CD14-positive monocyte (primary cell): ENCODE measurements at places on chromosomes 2 and 18.

- no peak overlapping the region for H3K4me3 ChIP-seq
- peak overlapping the region; percentile 33 for H3K27ac ChIP-seq
- H3K27me3 ChIP-seq = no peaks in the 10 kb centered on the region
These were observed 10.5 kb downstream of the MAP3K2 start for GRCh38 chr2:127377262-127377661.

DNA sequence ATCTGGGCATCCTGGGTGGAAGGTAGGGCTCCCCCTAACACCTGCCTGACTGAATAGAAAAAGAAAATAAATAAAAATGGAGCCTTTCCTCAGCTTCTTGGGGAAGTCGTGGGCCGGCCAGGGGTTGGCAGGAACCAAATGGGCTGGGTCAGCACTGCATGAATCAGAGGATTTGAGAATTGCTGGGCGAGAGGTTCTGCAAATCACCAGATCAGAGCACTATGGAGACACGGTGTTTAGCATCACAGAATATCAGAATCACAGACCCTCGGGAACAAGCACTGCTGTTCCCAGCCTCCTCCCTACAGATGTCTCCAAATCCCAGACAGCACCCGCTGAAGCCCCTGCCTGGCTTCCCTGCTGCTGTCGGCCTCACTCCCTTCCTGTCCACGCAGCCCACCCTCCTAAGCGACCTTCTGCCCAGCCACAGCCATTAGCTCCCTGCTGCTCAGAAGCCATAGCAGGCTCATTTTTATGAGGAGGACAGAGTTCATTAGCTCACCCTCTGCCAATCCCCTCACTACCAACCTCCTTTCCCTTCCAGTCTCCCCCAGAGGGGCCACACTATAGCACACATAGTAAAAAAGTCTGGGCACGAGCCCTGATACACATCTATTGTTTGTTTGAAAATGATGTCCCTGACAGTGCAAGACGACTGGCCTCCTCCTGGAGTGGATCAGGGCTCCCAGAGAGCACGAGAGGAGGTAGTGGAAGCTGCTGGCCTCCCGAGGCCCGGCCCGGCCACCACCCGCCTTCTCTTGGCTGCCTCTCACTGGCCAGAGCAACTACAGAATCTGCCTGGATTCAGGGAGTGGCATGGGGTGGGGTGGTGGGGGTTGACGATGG lies 64.6 kb upstream of the TAF1B start:
- peaks cover 32% of the 10 kb centered on the region for H3K4me1 ChIP-seq
- H3K36me3 ChIP-seq = no peaks in the 10 kb centered on the region
- no peak for DNase-seq
- no peak overlapping the region for H3K4me3 ChIP-seq
- no peaks in the 10 kb centered on the region for H3K27me3 ChIP-seq
- no peak overlapping the region for H3K27ac ChIP-seq

- H3K4me1 ChIP-seq = peaks cover 1% of the 10 kb centered on the region
- H3K36me3 ChIP-seq = no peaks in the 10 kb centered on the region
- DNase-seq = no peak
These were observed 636 bp downstream of the CBLN2 start for GRCh38 chr18:72543357-72544055.

DNA sequence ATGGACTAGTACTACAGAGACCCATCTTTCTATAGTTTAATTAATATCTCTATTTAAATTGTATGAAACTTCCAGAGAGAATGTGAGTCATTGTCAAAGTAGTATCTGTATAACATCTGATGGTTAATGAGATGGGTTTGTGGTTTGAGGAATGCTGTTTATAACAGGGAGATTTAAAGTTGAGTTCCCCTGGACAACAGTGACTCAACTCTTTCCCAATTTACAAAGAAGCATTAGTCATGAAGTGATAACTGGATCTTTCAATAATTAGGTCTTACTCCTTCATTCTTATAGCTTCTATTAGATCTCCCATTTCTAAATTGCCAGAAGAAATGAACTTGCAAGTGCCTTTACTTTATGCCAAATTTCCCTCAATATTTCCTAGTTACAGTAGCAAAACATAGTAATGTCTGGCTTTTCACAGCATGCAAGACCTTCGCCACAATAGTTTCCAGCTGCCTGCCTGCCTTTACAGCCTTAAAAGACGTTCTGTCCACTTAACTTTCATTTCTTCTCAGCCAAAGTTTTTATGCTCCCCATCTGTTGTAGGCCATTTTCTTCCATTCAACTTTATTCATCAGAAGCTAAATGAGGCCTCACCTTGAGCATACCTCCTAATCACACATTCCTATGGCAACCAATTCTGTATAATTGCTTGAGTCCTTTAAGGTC lies 47.7 kb upstream of the WDR75 start:
- no peaks in the 10 kb centered on the region for H3K27me3 ChIP-seq
- H3K36me3 ChIP-seq = no peaks in the 10 kb centered on the region
- no peaks in the 10 kb centered on the region for H3K4me1 ChIP-seq
- DNase-seq = no peak

DNA sequence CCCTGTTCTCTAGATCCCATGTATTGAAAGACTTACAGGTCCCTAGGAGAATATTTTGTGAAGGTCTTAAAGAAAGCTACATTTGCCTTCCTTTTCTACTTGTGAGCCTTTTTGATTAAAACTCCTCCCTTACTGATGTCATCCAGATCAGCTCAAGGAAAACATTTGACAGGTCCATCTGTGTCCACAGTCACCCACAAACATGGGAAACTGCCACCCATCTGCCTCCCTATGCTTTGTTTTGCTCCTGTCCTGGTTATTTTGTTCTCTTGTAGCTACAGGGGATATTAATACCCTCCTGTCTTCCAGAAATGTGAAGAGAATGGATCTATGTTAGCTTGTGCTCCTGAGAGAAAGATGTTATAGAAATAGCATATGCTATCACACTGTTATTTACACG lies 203.6 kb upstream of the GALNT5 start:
- H3K4me3 ChIP-seq = no peak overlapping the region
- H3K27me3 ChIP-seq = no peaks in the 10 kb centered on the region
- no peaks in the 10 kb centered on the region for H3K4me1 ChIP-seq

DNA sequence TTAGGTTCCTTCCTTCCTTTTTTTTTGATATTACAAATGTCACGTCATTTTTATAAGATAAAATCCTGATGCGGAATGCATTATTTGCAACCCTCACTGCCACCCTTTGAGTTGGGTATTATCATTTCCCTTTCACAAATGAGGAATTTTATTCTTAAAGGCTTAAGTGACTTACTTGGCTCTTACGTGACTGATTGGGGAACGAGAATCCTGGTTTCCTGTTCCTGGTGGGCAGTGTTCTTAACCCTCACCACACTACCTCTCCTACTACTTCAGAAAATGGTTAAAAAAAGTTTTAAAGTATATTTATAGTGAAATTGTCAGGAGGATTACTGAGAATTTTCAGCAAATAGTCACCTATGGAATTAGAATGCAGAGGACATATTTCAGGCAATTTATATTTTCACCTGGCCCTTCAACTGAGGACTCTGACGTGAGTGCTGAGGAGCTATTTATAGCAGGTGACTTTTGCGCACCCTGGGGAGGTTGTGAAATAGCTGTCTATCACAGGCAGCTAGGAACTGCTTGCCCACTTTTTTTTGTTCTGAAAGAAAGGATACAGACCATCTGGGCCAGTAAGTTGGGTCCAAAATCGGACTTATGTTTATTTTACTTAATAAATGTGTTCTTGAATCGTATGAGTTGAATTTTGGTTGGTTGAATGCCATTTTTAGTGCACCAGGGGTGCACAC lies 18.7 kb upstream of the RASGRP3 start:
- DNase-seq = no peak
- H3K4me1 ChIP-seq = peaks cover 8% of the 10 kb centered on the region
- no peaks in the 10 kb centered on the region for H3K27me3 ChIP-seq
- no peaks in the 10 kb centered on the region for H3K36me3 ChIP-seq
- H3K4me3 ChIP-seq = no peak overlapping the region

GRCh38 chr18:23712445-23712844 lies 23.2 kb downstream of the LAMA3 start:
- H3K27ac ChIP-seq = no peak overlapping the region
- H3K27me3 ChIP-seq = no peaks in the 10 kb centered on the region
- DNase-seq = no peak
- no peaks in the 10 kb centered on the region for H3K4me1 ChIP-seq
- H3K4me3 ChIP-seq = no peak overlapping the region

- no peaks in the 10 kb centered on the region for H3K36me3 ChIP-seq
- no peaks in the 10 kb centered on the region for H3K4me1 ChIP-seq
- H3K27me3 ChIP-seq = no peaks in the 10 kb centered on the region
- no peak for DNase-seq
These were observed 156.2 kb upstream of the PIK3C3 start for GRCh38 chr18:41798879-41799278.

GRCh38 chr2:59806486-59806885 lies 747.0 kb downstream of the BCL11A start:
- H3K4me1 ChIP-seq = no peaks in the 10 kb centered on the region
- no peaks in the 10 kb centered on the region for H3K27me3 ChIP-seq
- no peaks in the 10 kb centered on the region for H3K36me3 ChIP-seq
- H3K4me3 ChIP-seq = no peak overlapping the region
- DNase-seq = no peak
- H3K27ac ChIP-seq = no peak overlapping the region

DNA sequence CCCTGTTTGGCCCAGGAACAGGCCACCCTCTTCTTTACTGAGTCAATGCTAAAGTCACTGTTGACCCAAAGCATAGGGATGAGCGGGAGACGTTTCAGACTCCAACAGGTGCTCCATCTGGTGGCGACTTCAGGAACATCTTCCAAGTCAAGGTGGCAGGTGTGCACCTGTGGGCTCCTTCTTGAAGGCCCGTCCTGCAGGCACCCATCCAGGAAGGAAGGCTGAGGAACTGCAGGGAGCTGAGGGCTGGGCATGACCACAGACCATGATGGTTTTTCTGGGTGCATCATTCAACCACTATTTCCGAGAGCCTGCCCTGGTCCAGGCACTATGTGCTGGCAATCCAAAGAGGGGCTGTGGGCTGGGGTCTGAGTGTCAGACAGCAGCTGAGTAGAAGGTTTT lies 142.8 kb downstream of the NDUFA10 start:
- peak; percentile 34 for DNase-seq
- no peak overlapping the region for H3K27ac ChIP-seq
- peaks cover 2% of the 10 kb centered on the region for H3K4me1 ChIP-seq
- no peak overlapping the region for H3K4me3 ChIP-seq
- no peaks in the 10 kb centered on the region for H3K36me3 ChIP-seq

- H3K4me3 ChIP-seq = no peak overlapping the region
- H3K27ac ChIP-seq = no peak overlapping the region
- H3K4me1 ChIP-seq = peaks cover 6% of the 10 kb centered on the region
- H3K36me3 ChIP-seq = no peaks in the 10 kb centered on the region
These were observed 35.2 kb downstream of the FAM178B start for GRCh38 chr2:96951125-96951654.

GRCh38 chr2:26772064-26773001 lies 8.2 kb downstream of the SLC35F6 start:
- H3K4me3 ChIP-seq = no peak overlapping the region
- peak overlapping the region; percentile 60 for H3K27ac ChIP-seq
- H3K36me3 ChIP-seq = peaks cover 50% of the 10 kb centered on the region
- DNase-seq = no peak
- H3K27me3 ChIP-seq = no peaks in the 10 kb centered on the region

GRCh38 chr2:105746177-105747080 lies 1.7 kb downstream of the NCK2 start:
- no peaks in the 10 kb centered on the region for H3K27me3 ChIP-seq
- peak overlapping the region; percentile 63 for H3K4me3 ChIP-seq
- no peaks in the 10 kb centered on the region for H3K36me3 ChIP-seq
- no peak overlapping the region for H3K27ac ChIP-seq

DNA sequence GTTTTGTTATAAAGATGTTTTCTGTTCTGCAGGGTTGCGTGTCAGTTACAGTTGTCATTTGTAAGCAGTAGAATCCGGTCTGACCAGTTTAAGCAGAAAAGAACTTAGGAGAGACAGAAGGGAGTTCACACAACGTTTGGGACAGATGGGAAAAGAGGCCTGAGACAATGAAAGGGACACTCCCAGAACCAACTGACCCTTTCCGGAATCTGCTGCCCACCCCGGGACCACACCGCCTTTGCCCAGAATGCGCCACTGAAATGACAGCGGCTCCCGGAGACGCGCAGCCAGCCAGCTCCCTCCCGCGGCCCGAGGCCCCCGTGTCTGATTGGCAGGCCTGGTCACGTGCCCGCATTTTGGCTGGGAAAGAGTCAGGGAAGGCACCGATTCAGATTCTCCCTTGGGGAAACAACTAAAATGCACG lies 244.6 kb downstream of the BCL2 start:
- H3K4me3 ChIP-seq = peak overlapping the region; percentile 76
- H3K4me1 ChIP-seq = peaks cover 13% of the 10 kb centered on the region
- no peaks in the 10 kb centered on the region for H3K27me3 ChIP-seq
- H3K36me3 ChIP-seq = no peaks in the 10 kb centered on the region

- no peaks in the 10 kb centered on the region for H3K4me1 ChIP-seq
- H3K36me3 ChIP-seq = no peaks in the 10 kb centered on the region
- no peak overlapping the region for H3K4me3 ChIP-seq
These were observed 395.7 kb downstream of the GALR1 start for GRCh38 chr18:77645170-77645872.

DNA sequence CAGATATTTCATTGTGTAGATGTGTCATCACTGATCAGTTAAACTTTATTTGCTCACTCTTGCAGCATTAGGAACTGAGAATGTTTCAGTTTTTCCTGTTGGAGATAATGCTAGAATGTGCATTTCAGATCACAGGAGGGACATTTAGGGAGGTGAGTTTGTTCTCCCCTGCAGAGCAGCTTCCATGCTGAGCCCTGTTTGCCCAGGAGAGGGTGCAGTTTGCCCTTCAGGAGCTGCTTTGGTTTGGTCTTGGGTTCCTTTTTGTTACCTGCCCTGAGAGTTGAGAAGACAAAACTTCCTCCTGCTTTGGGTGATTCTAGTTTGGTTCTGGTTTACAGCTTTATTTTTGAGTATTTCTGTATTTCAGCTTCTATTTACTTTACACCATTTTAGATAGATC lies 49.9 kb downstream of the DGKD start:
- no peak for DNase-seq
- H3K36me3 ChIP-seq = peaks cover 53% of the 10 kb centered on the region
- no peak overlapping the region for H3K4me3 ChIP-seq
- H3K27ac ChIP-seq = no peak overlapping the region

- H3K4me3 ChIP-seq = no peak overlapping the region
- H3K27me3 ChIP-seq = no peaks in the 10 kb centered on the region
- no peak for DNase-seq
- H3K4me1 ChIP-seq = no peaks in the 10 kb centered on the region
These were observed 78.0 kb upstream of the TANC1 start for GRCh38 chr2:158890296-158890905.

GRCh38 chr2:236682651-236683422 lies 113.2 kb downstream of the ACKR3 start:
- no peaks in the 10 kb centered on the region for H3K4me1 ChIP-seq
- no peaks in the 10 kb centered on the region for H3K36me3 ChIP-seq
- no peak overlapping the region for H3K27ac ChIP-seq
- no peak overlapping the region for H3K4me3 ChIP-seq
- no peak for DNase-seq
- no peaks in the 10 kb centered on the region for H3K27me3 ChIP-seq

GRCh38 chr2:138213084-138213483 lies 248.8 kb downstream of the HNMT start:
- no peak overlapping the region for H3K4me3 ChIP-seq
- no peak for DNase-seq
- H3K4me1 ChIP-seq = no peaks in the 10 kb centered on the region
- H3K27me3 ChIP-seq = no peaks in the 10 kb centered on the region
- H3K36me3 ChIP-seq = no peaks in the 10 kb centered on the region
- no peak overlapping the region for H3K27ac ChIP-seq
